ENCODE measurements at places on chromosomes 12 and 14.

- DNase-seq, result no peak
Observed at GRCh38 chr14:54817506-54817905, 85.1 kb downstream of the GCH1 start.

- DNase-seq, result no peak
Observed at GRCh38 chr12:128820723-128821432, 2.9 kb downstream of the SLC15A4 start.

GRCh38 chr12:91819132-91819447 is 326.6 kb downstream of the BTG1 start:
- no peak for DNase-seq

DNA sequence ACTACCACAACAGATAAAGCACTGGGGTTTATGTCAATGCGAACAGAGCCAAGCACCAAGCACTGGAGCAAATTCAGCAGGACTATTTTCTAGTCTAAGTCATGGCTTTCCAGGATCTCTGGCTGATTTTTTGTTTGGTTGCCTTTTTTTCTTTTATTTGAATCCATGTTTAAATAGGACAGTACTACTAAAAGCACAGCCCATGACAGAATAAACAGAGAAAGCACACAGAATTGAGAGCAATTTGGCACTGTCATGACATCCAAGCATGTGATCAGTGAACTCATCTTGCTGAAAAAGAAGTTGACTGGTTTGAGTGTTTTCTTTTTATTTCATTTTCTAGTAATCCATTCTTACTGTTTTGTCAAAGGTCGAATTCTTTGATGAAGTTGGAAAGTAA is 23.1 kb upstream of the RERG start:
- DNase-seq, result no peak

GRCh38 chr12:56271031-56271430 is 4.3 kb downstream of the COQ10A start:
- DNase-seq, result no peak

DNA sequence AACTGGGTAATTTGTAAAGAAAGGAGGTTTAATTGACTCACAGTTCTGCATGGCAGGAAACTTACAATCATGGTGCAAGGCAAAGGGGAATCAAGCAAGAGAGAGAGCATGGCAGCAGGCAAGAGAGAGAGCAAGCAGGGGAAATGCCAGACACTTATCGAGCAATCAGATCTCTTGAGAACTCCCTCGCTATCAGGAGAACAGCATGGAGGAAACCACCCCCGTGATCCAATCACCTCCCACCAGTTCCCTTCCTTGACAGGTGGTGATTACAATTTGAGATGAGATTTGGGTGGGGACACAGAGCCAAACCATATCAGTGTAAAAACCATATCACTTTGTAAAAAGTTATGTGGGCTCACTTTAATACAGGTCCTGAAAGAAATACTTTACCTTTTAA is 56.4 kb upstream of the NEDD1 start:
- DNase-seq, result no peak

- no peak for DNase-seq
Observed at GRCh38 chr12:109545826-109546225, 27.5 kb downstream of the MMAB start.

DNA sequence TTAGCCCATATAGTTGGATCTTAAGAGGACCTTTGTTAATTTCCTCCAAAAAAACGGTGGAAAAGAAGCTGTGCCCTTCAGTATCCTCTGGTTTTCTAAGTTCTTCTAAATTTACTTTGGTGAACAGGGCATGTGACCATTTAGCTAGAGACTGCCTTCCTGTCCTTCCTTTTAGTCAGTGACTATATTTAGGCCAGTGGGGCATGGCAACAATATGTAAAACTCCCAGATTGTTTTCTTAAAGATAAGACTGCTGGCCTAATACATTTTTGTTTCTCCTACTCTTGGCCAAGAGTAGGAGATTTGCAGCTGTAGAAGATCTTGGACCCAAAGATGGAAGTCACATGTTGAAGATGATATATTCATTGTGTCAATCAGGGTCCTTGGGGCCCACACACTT is 325.1 kb upstream of the DCN start:
- DNase-seq, result no peak

GRCh38 chr14:105767315-105767714 is 240.9 kb downstream of the TMEM121 start:
- DNase-seq, result no peak

GRCh38 chr14:40762177-40762576 is 844.5 kb upstream of the LRFN5 start:
- DNase-seq, result no peak

DNA sequence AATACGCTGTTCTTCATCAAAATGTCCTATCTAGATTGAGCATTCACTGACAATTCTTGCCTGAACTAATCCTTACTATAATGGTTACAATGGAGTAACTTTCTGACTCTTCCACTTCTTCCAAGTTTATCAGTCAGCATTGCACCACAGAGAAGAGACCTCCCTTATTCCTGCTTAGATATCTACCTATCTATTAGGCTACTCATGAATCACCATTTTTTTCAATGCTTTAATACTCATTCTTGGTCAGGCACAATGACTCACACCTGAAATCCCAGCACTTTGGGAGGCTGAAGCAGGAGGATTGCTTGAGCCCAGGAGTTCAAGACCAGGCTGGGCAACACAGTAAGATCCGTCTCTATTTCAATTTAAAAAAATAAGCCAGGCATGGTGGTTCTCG is 39.3 kb downstream of the RPS6KA5 start:
- no peak for DNase-seq

DNA sequence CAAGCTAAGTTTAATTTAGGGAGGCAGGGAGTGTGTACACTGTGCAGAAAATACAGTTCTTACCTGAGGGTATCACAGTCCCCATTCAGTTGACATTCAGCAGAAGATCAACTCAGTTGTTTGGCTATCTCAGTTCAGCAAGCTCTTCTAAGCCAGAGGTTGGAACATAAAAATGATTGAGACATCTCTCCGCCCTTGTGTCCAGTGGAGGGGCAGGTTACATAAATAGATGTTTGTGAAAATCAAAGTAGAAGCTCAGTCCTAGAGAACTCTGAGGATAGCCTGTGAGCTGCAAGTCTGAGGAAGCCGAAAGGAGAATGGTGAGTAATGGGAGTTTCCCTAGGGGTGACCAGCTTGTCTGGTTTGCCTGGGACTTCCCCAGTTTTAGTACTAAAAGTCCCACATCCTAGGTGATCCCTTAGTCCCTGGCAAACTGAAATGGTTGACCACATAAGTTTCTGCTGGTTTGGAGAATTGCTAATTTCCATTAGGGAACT is 251.4 kb upstream of the ATP2B1 start:
- DNase-seq, result no peak

DNA sequence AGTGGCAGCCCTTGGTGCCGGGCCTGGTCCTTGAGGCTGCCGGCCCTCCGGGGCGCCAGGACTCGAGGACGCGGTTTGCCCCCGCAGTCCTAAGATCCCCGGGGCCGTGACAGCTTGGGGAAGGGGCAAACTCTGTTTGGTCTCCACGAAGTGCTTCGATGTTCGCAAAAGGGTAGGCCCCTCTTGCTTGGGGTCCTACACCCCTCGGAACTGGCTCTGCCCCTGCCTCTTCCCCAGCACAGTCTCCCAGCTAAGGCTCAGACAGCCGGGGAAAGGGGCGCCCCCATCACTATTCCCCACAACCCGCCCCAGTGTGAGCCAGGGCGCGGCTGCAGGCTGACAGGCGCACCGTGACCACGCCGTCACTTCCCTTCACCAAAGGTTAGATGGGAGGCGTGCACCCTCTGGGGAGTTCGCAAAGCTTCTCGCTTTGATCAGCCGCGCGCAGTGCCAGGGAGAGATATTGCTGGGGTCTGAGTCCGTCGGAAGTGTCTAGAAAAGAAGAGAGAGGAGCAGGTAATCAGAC is 7.2 kb upstream of the OTX2 start:
- no peak for DNase-seq

All from left renal pelvis (tissue), 4 donors.